ENCODE measurements at places on chromosomes 5 and 9.

GRCh38 chr9:4985386-4986266, 554 bp downstream of the JAK2 start:
- DNase-seq, result peak; percentile 25

DNA sequence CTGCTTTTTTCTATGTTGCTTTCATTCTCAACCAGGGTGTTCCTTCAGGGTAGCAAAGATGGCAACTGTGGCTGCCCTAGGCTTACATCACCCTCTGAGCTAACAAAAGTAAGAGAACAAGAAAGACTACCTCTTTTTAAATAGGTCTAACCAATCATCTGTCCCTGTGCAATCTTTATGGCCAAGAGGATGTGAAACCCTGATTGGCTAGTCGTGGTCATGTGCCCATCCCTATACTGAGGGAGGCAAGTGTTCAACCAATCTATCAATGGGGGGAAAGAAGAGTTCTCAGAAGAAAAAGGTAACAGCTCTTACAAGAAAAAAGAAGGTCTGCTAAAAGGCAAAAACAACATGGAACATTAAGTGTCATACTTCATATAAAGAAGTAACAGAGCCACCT, 11.7 kb upstream of the SNCAIP start:
- no peak for DNase-seq

DNA sequence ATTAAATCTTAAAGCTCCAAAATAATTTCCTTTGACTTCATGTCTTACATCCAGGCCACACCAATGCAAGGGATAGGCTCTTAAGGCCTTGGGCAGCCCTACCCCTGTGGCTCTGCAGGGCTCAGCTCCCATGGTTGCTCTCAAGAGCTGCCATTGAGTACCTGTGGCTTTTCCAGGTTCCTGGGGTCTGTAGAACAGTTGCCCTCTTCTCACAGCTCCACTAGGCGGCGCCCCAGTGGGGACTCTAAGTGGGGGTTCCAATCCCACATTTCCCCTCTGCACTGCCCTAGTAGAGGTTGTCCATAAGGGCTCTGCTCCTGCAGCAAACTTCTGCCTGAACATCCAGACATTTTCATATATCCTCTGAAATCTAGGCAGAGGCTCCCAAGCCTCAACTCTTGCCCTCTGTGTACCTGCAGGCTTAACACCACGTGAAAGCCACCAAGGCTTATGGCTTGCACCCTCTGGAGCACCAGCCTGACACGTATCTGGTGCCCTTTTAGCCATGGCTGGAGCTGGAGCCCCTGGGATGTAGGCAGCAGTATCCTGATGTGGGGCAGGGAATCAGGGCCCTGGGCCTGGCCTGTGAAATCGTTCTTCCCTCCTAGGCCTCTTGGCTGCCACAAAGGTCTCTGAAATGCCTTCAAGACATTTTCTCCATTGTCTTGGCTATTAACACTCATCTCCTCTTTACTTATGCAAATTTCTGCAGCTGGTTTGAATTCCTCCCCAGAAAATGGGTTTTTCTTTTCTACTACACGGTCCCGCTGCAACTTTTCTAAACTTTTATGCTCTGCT, 185.1 kb downstream of the SMARCA2 start:
- no peak for DNase-seq

- DNase-seq, result no peak
Measured at GRCh38 chr5:73999297-73999696, 373.3 kb downstream of the ARHGEF28 start.

DNA sequence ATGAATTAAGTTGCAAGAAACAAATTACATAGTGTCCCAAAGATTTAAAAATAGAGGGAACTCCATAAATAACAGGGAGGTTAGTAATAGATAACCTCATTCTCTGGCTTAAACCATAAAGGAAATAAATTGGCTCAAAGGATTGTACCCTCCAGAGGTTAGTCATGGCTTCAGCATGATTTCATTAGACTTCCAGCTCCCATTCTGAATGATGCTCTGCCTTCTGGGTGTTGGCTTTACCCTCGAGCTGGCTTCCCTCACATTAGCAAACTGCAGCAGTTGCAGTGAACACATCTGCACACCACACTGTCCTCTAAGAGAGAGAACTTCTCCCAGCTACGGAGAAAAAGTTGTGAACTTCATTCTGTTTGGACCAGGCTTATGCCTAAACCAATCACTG, 70.4 kb downstream of the RGS7BP start:
- DNase-seq, result no peak

GRCh38 chr9:447230-448025, 232.8 kb downstream of the DOCK8 start:
- DNase-seq, result peak; percentile 86

- no peak for DNase-seq
Measured at GRCh38 chr5:140338336-140338735, 8.1 kb downstream of the HBEGF start.

DNA sequence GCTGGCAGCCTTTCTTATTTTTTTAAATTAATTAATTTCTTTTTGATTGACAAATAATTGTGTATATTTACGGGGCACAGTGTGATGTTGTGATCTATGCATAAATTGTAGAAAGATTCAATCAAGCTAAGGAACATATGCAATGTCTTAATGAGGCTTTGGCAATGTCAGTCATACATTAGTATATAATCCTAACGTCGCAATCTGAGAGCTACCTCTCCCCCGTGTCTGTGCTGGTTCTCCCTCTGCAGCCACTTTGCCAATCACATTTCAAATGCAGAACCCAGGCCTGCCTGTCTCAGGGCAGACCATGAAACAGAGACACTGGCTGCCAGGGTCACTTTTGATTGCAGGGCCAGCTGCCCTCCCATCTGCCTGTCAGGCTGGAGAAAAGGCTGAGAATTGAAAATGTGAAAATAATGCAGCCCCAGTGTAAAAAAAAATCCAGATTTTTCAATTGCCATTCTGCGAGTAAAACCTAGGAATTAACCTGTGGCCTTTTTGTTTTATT, 56.3 kb downstream of the SLC24A2 start:
- no peak for DNase-seq

DNA sequence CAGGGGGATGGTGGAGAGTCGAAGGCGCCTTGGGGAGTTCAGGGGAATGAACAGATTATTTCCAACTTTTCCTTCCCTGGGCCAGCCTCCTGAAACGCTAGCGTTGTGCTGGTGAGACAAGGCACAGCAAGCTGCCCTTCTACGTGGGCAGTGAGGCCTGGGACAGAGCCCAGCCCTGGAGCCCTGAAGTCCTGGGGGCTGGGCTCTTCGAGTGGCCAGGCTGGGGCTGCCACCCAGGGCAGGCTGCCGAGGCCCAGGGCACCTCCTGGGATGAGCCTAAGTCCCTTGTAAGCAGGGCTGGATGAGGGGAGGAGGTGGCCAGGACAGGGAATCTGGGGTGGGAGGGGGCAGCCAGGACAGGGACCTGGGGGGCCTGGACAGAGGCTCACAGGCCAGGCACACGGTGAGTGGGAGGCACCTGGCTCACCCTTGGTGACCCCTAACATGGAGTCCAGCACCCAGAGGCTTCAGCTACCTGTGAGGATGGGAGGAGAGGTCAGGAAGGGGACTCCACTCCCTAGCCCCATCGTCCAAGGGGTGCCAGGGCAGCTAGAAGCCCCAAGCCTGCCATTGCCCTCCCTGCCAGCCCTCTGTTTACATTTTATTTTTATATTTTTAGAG, 1.3 kb upstream of the LCN12 start:
- DNase-seq, result no peak

- DNase-seq, result no peak
Measured at GRCh38 chr5:76664079-76664478, 40.9 kb upstream of the F2RL2 start.

DNA sequence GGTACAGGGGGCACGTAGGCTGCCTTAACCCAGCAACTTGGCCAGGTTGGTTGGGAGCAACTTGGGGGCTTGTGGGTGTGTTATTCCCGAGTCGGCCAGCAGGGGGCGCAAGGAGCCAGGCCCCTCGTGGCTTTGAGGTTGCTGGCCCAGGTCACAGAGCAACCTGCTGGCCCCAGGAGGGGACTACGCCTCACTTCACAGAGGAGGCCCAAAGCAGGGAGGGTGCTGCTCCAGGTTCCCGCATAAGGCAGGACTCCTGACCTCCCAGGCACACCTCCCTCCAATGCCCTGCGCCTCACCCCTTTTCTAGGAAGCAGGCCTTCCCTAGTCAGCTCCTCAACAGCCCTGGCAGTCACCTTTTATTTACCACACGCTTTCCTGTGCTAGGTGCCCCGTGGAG, 18.1 kb downstream of the KYAT1 start:
- DNase-seq, result peak; percentile 83

DNA sequence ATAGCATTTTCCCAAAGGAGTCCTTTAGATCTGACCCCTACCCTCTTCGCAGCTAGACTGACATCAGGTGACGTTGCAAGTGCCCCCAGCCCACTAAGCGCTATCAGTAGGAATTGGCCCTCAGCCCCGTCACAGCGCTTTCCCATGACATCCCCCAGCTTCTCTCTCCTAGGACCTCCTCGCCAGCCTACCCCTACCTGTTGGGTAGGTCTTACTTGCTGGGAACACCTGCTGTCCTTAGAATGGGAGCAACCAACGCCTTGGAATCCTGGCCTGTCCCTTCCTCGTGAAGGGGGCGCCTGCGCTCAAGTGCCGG, 584 bp upstream of the PIP5K1B start:
- no peak for DNase-seq

GRCh38 chr9:78406146-78406545, 109.2 kb downstream of the PSAT1 start:
- no peak for DNase-seq

DNA sequence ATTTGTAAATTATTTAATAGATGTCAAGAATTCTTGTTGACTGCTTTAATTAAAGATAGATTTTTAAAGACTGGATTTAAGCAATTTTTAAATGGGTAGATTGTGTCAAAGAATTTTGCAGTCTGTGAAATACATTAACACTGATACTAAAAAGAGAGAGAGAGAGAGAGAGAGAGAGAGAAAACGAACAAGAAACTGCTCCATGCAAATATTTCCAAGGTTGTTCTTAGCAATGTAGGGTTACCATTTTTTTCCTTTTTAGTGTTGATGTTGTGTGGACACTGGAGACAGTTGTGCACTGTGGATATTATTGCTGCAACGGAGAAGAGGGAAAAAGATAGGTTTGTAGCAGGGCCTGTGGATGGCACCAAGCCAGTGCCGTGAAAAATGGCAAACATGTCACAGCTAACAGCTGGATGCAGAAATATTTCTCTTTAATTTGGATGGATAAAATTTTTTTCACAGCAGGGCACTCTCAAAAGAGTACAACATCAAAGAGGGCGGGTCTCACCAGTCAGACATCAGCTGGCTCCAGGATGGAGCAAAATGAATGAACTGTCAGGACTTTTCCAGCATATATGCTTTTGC, 58.2 kb downstream of the PRDM6 start:
- no peak for DNase-seq

DNA sequence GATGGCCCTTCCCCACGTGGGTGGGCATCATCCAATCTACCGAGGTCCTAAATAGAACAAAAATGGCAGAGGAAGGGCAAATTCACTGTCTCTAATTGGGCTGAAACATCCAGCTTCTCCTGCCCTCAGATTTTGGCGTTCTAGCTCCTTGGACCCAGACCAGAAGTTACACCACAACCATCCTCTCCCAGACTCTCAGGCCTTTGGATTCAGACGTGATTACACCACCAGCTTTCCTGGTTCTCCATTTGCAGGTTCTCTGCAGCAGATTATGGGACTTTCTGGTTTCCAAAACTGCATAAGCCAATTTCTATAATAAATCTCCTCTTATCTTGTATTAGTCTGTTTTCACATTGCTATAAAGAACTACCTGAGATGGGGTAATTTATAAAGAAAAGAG, 73.6 kb upstream of the STARD4 start:
- no peak for DNase-seq

DNA sequence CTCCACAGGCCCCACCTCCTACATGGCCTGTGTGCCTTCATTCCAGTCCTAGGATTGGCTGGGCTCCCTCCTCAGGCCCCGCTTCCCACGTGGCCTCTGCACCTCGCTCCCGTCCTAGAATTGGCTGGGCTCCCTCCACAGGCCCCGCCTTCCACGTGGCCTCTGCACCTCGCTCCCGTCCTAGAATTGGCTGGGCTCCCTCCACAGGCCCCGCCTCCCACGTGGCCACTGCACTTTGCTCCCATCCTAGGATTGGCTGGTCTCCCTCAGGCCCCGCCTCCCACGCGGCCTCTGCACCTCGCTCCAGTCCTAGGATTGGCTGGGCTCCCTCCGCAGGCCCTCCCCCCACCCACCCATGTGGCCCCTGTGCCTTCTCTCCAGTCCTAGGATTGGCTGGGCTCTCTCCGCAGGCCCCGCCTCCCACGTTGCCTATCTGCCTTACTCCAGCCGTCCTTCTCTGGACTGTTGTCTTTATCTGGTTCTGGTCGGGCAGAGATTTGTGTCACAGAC, 45.3 kb upstream of the CACNA1B start:
- no peak for DNase-seq

GRCh38 chr9:15423231-15423985, 732 bp downstream of the SNAPC3 start:
- peak; percentile 18 for DNase-seq

- no peak for DNase-seq
Measured at GRCh38 chr9:113350937-113351336, 1.6 kb downstream of the BSPRY start.

DNA sequence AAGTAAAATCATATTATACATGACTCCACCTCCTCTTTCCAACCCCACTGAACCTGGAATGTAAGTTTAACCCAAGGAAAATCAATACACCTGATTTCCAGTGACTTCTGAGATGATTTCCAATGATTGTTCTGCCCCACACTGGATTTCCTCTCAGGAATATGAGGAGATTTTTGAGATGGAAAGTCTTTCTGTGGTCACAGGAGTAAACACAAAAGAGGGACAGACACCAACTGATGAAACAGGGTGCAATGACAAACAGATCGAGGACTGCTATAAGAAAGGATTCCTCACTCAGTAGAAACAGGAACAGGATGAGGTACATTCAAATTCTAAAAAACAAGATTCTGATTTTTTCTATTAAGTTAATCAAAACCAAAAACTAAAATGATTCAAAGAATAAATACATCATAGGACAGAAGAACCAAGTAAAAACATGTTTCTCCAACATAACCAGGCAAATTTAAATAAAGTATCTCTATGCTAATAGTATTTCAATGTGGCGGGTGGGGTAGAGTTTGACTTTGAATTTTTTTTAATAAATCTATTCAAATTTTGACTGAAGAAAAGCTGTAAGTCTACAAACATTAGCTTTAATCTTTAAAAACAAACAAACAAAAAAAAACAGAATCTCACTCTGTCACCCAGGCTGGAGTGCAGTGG, 42.1 kb downstream of the DTWD2 start:
- no peak for DNase-seq

DNA sequence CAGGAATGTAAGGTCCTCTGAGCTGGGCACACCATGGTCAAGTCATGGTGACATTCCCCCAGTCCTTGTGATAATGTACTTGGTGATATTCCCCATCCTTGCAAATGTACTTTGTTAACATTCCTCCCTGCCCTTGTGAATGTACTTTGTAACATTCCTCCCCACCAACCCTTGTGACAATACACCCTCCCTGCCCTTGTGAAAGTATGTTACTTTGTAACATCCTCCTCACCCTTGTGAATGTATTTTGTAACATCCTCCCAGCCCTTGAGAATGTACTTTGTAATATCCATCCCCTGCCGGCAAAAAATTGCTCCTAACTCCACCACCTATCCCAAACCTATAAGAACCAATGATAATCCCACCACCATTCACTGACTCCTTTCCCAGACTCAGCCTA, 53.3 kb downstream of the RAPGEF6 start:
- no peak for DNase-seq

GRCh38 chr5:139061274-139061673, 136.9 kb downstream of the SIL1 start:
- no peak for DNase-seq

- no peak for DNase-seq
Measured at GRCh38 chr5:8825139-8825757, 720.6 kb downstream of the SEMA5A start.
